ENCODE measurements at places on chromosomes 1 and 21.
A peak's percentile ranks its signal among the peaks of the same experiment; 100 is the strongest.

DNA sequence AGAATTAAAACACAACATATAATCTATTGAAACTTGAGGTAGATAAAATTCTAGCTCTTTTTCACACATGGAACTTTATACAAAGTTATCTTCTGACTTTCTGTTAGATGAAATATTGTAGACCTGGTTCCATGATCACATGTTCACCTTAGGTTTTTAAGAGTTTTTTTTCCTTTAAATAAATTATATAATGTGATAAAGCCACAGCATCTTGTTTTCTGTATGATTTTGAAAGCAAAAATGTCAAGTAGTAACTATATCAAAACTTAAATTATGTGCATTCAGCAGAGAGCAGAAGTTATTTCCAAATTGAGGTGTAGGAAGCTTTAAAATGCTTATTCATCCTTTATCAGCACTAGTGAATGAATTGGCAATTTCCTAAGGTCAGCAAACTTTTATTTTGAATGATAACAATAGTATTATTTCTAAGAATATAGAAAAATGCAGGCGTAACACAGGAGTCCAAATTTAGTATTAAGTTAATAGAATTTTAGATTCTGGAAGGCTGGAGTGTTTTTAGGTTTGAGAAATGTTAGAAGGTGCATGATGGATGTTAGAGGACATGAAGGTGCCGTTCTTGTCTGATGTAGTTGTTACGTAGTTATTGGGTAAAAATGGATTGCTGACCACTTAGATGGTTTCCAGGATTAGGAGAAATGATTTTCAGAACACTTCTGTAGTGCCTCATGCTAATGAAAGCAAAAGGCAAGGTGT lies 17.5 kb downstream of the BACH1 start:
- no peak for DNase-seq

GRCh38 chr21:35239811-35240219 lies 190.7 kb upstream of the RUNX1 start:
- DNase-seq: no peak

GRCh38 chr1:101112051-101112780 lies 86.6 kb upstream of the DPH5 start:
- peak; percentile 38 for DNase-seq

DNA sequence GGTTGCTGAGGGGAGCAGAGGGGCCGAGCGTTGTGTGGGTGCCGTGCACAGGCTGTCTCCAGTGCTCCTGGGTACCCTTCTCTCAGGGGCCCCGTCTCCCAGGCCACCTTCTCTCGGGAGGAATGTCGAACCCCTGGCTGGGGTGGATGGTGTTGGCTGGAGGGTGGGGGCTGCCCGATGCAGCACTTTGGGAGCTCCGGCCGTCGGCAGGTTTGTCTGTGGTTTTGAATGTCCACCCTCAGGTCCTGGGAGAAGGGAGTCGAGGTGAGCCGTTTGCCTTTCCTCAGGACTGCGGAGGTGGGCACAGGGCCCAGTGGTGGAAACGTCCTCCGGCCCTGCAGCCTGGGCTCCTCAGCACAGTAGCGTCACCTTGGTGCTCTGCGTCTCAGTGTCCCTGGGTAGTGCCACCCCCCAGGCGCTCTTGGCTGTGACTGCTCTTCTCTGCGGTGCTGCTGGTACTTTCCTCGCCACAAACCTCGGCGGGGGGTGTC lies 14.5 kb downstream of the SLX9 start:
- no peak for DNase-seq

GRCh38 chr1:46130121-46130520 lies 2.3 kb downstream of the PIK3R3 start:
- no peak for DNase-seq

DNA sequence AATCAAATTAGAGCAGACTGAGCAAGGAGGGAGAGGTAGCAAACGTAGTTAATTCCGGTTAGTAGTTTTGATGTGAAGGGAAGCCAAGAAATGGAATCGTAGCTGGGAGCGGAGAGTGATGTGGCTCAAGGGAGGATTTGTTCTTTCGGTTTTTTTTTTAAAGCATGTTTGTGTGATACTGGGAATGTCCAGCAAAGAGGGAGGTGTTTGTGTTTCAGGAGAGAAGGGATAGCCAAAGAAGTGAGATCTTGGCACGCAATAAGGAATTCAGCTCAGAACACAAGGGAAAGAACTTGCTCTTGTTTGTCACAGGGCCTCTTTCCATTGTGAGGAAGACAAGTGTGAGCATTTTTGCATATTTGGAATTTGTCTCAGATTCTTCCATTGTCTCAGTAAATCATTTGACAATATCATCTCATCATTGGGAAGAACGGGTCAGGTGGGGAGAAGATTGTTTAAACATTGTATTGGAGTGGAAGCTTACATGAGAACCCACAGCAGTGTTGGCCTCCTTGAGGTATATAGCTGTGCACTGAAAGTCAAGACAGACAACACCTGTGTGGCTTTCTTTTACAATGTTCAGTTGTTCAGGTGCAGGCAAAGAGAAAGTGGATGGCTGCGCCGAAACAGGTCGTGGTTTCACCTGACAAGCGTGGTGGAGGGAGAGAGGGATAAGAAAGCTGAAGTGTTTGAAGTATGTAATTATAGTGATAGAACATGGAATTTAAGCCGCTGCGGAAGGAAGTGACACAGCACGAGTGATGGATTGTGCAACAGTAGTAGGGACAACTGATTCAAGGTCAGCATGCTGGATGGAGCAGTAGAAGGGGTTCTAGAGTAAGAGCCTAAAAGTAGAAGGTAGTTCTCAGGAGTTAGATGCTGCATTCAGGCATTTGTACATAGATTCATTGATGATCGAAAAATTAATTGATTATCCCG lies 25.4 kb downstream of the FMN2 start:
- no peak for DNase-seq

GRCh38 chr1:221719987-221720386 lies 21.9 kb downstream of the DUSP10 start:
- DNase-seq: no peak

GRCh38 chr1:157199421-157199755 lies 61.2 kb upstream of the ETV3 start:
- no peak for DNase-seq

DNA sequence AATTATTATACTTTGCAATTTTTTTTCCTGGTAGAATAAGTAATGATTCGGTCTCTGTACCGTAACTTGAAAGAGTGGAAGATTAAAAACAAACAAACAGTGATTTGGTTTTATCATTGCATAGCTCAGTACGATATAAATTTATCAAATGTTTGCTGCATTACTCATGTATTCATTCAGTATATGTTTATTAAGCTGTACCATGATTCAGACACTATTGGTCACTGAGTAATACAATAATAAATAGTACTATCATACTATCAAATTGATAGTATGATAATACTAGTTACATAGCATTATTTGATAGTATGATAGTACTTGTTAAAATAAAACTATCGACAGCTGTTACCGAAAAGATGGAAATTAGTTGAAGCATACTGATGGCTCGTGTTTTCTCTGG lies 12.1 kb downstream of the CENPF start:
- DNase-seq: no peak

GRCh38 chr1:235366286-235366685 lies 941 bp upstream of the TBCE start:
- no peak for DNase-seq

- DNase-seq: no peak
These were observed 25.6 kb downstream of the LDLRAP1 start for GRCh38 chr1:25568834-25569596.

DNA sequence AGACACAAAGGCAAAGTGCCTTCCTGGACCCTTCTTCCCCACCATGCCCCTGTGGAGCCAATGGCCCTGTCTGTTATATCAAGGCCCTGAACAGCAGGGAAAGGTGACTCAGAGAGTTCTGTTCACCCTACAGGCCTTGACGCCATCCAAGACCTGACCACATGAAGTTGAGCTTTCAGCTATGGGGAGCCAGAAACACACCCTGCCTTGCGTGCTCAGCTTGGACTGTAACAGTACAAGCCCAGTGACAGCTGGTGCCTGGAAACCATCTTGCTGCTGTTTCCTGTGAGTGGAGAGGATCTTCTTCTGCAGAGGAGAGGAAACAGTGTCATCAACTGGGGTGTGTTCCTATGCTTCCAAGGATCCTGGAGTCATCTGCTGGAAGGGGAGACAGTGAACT lies 165.0 kb upstream of the IRF2BP2 start:
- DNase-seq: no peak

DNA sequence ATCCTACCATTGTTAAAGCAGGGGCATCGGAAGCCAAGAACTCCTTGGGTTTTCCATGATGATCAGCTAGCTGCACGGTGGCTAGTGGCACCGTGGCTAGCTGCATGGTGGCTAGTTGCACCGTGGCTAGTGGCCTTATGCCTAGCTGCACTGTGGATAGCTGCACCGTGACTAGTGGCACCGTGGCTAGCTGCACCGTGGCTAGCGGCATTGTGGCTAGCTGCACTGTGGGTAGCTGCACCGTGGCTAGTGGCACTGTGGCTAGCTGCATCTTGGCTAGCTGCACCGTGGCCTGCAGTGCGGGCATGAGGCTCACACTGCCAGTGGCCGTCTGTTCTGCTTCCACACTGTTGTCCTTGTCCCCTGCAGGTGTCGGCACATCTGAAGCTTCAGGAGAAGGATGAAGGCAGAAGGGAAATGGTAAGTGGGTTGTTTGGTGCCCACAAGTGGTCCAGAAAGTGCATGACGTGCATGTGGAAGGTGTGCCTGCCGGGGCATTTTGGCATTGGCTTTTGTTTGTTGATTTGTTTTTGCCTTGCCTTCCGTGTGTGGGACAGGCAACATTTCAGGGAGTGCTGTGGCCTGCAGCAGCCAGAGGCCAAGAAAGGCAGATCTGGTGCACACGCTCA lies 38.6 kb downstream of the TFF3 start:
- no peak for DNase-seq

GRCh38 chr1:89675677-89676076 lies 42.8 kb downstream of the LRRC8C start:
- DNase-seq: no peak

GRCh38 chr1:109201123-109201703 lies 12.5 kb upstream of the SARS1 start:
- no peak for DNase-seq

GRCh38 chr1:165369255-165369848 lies 12.8 kb upstream of the LMX1A start:
- DNase-seq: no peak

DNA sequence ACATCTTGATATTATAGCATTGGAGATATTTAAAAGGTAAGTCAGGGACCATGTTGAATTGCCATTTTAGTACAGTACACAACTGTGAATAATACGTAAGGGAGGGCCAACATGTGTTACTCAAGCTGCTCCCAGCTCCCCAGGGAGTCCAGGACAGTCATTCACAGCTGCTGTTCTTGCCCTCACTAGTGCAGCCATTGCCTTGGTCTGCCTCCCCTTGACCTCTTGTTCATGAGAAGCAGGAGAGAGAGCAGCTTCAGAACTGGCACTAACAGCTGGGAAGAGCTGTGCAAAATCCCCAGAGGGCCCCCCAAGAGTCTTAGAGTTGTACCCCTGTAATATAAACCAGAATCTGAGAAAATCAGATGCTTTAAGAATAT lies 16.4 kb downstream of the TCEANC2 start:
- DNase-seq: no peak

DNA sequence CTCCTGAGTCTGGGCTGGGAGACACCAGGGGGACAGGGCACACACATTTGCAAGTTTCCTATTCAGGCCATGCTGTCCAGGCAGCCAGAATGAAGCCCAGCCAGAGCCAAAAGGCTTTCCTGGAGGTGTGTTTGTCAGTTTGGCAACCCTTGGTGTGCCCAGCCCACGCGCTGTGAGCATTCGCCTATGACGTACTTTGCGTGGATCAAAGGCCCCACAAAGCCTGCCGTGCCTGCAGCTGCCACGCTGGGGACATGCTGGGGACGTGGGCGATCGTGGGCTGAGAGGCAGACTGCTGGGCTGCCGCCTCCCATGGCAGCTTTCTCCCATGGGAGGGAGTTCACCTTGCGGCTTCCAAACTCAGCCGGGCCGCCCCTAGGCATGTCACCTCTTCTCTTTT lies 57.5 kb downstream of the CD247 start:
- no peak for DNase-seq

DNA sequence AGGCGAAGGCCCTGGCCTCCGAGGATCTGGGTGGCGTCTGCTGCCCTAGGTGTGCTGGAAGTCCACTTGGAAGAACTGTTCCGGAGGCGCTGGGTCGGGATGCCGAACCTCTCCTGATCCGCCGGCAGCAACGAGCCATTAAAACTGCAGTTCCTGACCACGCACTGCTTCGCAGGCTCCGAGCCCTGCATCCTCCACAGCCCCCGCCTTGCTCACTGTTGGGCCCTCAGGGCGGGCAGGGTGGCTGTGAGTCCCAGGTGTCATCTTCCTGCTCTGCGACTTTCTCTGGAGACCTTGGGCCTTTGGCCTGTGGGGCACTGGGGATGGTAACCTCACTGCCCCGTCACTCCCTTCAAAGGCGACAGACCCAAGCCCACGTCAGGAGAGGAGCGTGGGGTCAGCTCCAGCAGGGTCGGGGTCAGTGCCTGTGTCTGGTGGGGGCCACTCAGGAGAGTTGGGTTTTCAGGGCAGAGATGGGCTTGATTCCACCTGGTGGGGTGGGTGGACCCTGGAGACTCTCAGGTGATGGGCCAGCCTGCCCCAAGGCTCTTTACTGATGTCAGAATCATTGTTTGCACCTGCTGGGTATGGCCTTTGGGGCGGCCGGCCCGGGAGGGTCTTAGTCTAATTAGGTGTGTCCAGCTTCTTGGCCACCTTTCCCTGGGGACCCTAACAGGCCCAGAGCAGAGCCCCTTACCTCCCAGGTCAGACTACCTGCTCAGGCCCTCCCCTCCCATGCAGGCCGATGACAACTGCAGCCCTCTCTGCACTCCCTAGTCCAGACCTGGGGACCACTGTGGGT lies 3.1 kb downstream of the PRXL2B start:
- DNase-seq: no peak

DNA sequence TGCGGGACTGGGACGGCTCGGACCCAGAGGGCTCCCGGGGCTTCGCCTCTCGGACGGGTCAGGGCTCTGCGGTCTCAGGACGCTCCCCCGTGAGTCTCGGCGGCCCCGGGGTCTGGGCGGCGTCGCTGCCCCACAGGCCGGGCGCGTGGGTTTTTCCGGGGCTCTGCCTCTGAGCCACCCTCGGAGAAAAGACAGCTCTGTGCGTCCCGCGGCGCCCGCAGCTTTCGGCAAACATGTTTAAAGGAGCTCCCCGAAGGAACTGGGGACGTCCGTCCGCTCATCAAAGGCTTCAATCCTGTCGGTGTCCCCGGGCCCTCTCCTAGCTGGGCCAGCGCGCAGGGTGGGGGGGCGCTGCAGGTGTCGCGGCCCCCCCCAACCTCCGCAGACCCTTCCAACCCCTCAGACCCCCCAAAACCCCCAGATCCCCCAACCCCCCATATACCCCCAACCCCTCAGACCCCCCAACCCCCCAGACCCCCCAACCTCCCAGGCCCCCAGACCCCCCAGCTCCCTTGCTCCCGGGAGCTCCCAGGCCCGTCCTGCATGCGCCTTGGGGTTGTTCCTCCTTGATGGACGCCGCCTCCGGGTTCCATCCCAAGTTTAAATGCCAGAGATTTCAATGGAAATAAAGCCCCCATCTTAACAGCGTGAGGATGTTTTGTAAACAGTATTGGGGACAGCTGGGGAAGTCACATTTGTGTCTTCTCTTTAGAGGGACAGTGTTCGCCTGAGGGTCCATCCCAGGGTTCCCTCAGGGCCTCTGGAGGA lies 996 bp upstream of the C1orf159 start:
- no peak for DNase-seq

- DNase-seq: no peak
These were observed 4.9 kb upstream of the SLC44A5 start for GRCh38 chr1:75615613-75616435.

GRCh38 chr1:8598060-8598724 lies 219.2 kb downstream of the RERE start:
- no peak for DNase-seq

GRCh38 chr1:96090134-96090533 lies 631.5 kb upstream of the PTBP2 start:
- no peak for DNase-seq
